ENCODE measurements at places on chromosomes 16 and 17.

- no peak for DNase-seq
Measured at GRCh38 chr17:50072925-50073324, 17.0 kb downstream of the ITGA3 start.

DNA sequence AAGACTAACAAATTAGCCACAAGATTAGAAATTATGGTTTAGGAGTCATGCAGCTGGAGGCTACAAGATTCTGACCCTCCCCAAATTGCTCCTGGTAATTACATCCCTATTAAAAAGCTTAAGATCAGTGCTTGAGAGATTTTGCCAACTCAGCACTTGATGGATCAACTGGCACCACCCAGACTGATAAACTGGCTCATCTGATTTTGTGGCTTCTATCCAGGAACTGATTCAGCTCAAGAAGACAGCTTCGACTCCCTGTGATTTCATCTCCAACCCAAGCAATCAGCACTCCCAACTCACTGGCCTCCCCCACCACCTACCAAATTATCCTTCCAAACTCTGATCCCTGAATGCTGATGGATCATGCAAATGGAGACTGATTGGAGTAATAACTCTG, 94.8 kb downstream of the TNFRSF13B start:
- DNase-seq = no peak

- no peak for DNase-seq
Measured at GRCh38 chr17:8375738-8376259, 705 bp downstream of the KRABD2 start.

DNA sequence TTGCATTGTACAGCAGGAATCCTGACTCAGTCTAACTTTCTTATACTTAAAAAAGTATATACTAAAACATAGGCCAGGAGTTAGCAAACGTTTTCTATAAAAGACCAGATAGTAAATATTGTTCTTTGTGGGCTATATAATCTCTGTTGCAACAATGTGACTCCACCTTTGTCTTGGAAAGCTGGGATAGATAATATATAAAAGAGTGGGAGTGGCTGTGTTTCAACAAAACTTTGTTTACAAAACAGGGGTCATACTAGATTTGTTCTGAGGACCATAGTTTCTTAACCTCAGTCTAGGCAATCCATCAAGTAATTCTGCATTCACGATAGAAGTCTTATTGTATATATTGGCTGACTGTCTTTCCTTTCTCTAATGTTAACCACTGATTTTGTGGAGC, 9.0 kb upstream of the TBC1D3B start:
- DNase-seq = no peak

DNA sequence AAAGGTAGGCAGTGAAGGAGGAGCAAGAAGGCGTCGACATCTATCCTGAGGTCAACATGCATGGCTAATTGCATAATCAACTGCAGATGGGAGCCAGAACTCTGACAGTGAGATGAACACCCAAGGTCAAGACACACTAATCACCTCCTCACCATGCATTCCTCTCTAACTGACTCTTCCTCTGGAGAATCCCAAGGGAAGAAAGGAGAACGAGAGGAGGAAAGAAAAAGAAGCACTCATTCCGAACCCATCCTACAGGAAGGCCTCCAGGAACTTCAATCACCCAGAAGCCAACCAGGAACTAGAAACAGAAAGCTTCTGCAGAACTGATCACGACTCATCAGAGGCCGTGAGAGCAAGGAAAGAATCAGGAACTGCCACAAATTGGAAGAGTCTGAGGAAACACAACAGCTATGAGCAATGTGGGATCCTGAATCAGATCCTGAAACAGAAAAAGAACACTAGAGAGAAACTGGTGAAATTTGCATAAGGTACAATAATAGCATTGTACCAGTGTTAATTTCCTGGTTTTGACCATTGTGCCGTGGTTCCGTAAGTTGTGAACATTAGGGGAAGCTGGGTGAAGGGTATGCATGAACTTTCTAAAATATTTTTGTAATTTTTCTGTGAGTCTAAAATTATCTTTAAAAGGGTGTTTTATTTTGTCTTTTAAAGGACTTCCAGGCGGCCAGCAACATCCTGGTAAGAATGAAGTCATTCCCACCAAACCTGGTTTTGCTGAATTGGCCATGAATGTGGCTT, 10.0 kb upstream of the BEAN1 start:
- DNase-seq = no peak

DNA sequence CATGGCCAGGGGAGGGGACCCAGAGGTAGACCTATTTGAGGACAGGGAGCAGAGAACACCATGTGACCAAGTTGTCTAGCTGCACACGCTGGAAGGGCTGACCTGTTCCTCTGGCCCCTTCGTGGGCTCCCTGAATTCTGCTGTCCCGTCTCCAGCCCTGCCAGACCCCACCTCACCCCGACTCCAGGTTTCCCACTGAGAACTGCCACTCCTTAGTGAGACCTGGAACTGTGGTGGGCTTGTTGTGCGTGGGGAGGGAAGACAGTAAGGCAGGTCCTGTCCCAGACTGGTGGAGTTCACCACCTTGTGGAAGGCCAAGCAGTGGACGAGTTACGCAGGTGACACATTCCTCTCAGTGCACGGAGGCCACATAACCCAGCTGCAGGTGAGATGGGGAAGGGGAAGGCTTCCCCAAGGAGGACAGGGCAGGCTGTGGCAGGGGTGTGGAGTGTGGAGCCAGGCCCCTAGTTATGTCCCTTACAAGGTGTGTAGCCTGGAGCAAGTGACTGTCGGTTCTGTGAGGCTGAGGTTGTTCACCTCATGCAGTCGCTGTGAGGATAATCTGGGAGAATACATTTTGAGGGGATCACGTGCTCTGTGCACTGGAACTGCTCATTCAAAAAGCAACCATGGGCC, 54.7 kb downstream of the USP22 start:
- DNase-seq = no peak

DNA sequence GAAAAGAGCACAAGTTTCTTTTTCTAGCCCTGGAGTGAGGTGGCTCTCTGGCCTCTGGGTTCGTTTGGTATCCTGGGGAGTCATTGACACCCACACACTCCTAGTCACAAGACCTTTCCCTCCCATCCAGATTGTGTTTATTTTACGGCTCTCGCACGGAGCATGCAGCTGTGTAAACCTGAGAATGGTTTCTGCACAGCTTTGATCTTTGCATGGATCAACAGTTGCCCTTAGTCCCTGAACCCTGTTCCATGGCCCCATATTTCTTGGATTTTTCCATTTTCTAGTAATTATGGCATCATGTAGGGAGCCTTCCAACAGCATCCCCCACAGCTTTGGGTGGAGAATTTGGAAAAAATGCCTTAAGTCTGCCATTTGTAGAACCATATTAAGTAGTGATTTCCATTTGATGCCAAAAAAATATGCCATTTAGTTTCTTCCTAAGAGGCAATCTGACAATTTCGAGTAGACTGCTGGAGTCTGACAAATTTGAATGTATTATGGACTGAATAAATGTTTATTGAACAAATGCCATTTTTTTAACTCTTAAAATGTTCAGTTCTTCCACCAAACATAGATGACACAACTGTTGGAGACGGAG, 197.7 kb downstream of the WWOX start:
- DNase-seq = no peak

- no peak for DNase-seq
Measured at GRCh38 chr17:17971431-17972125, 622 bp downstream of the TOM1L2 start.

GRCh38 chr17:36089888-36090836, at the start of gene CCL3:
CCL3 (minus strand) TSS chr17:36090143; CDS start chr17:36090058, 85 bp downstream.
- no peak for DNase-seq

DNA sequence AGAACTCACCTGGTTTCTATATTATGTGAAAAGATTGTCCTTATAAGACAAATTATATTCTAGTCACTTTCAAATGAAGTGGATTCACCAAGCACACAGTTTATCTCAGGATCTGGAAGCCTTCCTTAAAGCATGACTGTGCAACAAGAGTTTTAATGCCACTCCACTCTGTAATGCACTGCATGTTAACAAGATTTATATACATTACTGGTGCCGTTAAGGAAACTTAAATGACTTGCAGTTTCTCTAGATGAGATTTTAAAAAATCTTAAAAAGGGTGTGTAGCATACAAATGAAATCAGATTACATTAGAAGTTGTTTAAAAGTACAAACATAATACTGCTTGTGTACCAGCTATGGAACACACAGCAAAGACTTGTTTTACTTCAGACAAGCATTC, 150.8 kb downstream of the SNX11 start:
- DNase-seq = no peak

GRCh38 chr17:15261802-15262290, 3.3 kb downstream of the PMP22 start:
- no peak for DNase-seq

DNA sequence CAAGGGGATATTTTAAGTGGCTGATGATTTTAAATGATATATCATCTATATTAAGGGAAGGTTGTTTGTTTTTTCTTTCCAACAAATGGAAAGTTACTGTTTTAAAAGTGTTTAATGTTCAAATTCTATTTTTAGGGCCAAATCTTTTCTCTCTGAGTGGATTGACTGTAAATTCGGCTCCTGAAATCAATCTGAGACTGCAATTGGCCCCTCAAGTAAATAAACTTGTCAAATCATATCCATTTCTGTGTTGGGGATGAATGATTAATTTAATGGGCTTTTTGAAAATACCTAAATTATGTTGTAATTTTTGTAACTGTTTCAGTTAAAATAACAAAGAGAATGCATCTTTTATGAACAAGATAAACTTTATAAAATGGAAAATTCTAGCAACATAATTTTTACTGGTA, 2.6 kb downstream of the HS3ST3A1 start:
- DNase-seq = no peak

GRCh38 chr16:26688105-26688504, 378.6 kb upstream of the C16orf82 start:
- no peak for DNase-seq

- DNase-seq = no peak
Measured at GRCh38 chr16:79282806-79283205, 317.7 kb downstream of the MAF start.

DNA sequence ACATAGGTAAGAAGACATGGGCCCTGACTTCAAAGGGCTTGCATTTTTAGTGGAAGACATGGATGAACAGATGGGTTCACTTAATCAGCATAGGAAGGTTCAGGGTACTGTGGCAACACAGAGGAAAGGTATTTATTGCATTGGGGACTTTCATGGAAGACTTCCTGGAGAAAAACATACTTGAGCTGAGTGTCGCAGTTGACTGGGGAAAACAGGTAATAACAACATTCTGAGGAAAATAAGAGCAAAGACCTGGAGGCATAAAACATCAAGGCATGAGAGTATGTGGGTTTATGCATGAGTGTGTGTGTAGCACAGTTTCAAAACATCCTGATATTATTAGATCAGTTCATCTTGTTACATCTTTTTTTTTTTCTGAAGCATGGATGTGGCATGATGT, 82.7 kb downstream of the MAP2K6 start:
- no peak for DNase-seq

DNA sequence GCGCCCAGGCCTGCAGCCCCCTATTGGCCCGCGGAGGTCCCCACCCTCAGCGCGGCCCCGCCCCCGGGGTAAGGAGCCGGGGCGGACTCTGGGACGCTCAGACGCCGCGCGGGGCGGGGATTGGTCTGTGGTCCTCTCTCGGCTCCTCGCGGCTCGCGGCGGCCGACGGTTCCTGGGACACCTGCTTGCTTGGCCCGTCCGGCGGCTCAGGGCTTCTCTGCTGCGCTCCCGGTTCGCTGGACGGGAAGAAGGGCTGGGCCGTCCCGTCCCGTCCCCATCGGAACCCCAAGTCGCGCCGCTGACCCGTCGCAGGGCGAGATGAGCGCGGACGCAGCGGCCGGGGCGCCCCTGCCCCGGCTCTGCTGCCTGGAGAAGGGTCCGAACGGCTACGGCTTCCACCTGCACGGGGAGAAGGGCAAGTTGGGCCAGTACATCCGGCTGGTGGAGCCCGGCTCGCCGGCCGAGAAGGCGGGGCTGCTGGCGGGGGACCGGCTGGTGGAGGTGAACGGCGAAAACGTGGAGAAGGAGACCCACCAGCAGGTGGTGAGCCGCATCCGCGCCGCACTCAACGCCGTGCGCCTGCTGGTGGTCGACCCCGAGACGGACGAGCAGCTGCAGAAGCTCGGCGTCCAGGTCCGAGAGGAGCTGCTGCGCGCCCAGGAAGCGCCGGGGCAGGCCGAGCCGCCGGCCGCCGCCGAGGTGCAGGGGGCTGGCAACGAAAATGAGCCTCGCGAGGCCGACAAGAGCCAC, at the start of gene NHERF1:
NHERF1 (plus strand) TSS at position 100 of the 750 bp plus-strand sequence; CDS start at position 319, 219 bp downstream.
- peak; percentile 62 for DNase-seq

DNA sequence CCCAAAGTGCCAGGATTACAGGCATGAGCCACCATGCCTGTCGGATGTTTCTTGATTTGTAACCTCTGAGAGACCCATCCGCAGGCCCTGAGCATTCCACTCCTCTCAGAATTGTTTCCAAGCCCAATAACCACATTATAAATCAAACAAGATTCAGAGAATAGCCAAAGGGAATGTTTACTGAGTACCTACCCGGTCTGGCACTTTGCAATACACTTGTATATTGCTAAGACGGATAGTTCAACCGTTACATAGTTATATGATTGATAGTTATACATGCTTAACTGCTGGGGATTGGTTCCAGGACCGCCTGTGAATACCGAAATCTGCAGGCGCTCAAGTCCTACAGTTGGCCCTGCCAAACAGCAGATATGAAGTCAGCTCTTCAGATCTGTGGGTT, 3.0 kb upstream of the KAT8 start:
- no peak for DNase-seq

DNA sequence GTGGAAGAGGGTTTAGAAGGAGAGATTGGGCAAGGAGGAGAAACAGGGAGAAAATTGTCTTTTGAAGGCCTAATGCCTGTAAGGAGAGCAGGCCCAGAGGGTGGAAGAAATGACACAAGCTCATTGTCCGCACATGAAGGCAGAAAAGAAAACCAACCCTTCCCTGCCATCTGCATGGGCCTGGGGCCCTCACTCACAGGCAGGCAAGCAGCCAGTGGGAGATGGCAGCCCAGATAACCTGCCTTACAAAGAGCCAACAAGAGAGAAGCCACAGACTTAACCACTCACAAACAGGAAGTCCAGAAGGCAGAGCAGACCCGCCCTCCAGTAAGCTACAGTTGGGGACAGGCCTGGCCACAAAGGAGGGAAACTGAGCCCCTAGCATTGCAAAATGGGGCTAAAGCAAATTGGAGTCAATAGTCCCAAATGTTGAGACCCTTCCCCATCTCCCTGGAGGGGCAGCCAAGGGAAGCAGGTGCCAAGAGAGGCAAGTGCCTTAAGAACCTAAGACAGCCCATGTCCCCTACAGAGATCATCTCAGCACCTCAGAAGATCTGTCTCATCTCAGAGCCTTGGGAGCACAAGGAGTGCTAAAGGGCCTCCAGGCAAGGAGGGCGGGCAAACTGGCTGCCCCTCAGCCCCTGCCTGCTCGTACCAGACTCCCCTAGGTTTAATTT, 7.3 kb upstream of the TSPOAP1 start:
- no peak for DNase-seq
